NCI-H2171 treated with DMSO at 0.1 percent for 48 hours (cell line): ENCODE measurements at places on chromosomes 1 and 21.

GRCh38 chr1:203663294-203663693 is 36.7 kb downstream of the ATP2B4 start:
- DNase-seq, result no peak

DNA sequence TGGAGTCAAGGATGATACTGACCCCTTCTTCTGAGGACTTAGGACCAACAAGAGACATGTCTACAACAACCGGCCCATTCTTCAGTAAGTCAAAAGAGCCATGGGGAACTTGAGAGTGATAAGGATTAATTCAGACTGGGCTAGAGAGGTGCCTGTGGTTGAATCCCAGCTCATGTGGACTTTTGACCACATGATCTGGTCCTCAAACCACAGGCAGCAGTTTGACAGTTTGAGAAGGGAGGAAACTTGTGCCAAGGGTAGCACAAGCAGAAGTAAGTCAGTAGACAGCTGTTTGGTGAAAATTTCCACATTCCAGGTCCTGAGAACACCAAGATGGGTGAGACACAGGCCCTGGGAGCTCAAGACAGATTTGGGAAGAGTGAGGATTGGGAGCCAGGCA is 19.8 kb downstream of the SH3BP5L start:
- no peak for DNase-seq

DNA sequence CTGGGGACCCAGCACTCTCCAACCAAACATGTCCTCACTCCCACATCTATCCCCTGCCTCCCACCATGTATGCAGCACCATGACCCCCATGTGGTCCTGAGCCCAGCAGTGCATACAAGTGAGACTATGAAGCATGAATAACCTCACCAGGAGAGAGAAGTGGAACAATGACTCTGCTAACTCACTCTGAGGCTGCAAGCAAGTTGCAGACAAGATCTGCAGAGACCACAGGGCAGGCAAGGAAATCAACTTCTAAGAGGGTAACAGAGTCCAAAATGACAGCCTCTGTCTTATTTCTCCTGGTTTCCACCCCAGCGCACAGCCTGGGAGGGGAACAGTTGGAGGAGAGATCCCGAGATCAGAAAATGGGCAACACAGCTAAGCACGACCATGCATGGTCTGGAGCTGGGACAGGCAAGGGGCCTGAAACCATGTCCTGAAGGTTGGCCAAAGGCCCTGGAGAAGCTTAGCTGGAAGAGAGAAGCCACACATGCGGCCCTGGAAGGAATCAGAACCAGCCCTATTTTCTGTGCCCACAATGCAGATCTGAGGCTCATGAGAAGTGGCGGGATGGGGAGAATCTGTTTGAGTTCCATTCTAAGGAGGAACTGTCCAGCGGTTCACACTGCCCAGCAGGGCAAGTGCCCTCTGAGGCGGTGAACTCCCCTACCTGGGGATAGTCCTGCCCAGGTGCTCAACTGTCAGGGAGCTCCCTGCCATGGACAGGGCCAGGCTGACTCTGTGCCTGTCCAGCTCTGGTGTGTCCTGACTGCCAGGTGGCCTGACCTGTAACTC is 12.5 kb upstream of the REN start:
- DNase-seq, result no peak

DNA sequence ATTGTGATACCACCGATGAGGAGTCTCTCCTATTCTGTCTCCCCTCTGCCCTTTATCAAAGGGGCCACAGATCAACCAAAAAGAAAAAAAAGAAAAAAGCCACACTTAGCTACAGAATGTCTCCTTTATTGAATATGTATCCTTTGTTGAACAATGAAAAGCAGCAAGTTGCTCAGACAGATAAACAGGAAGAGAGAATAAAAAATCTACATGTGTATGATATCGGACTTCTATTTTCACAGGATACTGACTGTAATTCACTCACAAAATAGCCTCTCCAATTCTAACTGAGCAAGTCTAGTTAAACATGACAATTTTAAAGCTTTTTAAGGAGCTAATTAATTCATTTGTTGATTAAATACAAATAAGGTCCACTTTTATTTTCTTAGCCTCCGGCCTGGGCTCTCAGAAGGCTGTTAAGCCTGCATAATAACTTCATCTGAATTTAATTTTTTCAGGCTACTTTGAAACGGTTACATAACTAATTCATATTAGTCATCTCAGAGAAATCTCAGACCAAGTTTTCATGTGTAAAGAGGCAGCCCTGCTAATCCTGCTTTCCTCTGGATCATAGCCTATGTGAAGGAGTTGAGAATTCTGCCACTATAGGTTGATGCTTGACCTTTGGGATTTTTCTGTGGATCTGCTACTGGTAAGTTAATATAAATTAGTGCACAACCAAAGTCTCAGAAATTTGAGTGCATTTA is 304.1 kb upstream of the NR5A2 start:
- DNase-seq, result no peak

DNA sequence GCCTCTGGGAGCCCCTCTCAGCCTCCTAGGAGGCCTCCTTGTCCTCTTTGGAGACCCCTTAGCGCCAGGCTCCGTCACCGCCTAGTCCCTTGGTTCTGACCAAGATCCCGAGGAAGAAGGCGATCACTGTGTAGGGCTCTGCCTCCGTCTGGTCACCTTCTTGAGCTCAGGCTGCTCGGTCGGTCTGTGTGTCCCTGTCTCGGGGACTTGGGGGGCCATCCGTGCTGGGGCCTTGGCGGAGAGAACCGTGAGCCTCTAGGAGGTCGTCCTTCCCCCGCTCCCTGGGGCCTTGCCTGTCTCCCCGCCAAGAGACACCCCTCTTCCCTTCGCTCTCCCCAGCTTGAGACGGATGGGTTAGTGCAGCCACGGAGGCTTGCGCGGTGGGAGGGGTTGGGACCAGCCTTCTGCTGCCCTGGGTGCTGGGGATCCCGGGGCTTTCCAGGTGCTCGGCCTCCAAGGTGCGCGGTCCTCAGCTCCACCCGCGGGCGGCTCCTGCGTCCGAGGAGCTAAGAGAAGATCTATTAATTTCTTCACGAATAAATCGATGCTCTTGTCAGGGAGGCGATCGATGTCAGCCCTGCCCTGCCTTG is 701 bp upstream of the INSRR start:
- peak; percentile 60 for DNase-seq

- DNase-seq, result peak; percentile 3
These were observed 6.2 kb downstream of the TGFBR3 start for GRCh38 chr1:91879733-91880132.

- DNase-seq, result no peak
These were observed 52.6 kb downstream of the GLIS1 start for GRCh38 chr1:53686091-53686964.

GRCh38 chr1:40390857-40391256 is 17.3 kb downstream of the SMAP2 start:
- no peak for DNase-seq

DNA sequence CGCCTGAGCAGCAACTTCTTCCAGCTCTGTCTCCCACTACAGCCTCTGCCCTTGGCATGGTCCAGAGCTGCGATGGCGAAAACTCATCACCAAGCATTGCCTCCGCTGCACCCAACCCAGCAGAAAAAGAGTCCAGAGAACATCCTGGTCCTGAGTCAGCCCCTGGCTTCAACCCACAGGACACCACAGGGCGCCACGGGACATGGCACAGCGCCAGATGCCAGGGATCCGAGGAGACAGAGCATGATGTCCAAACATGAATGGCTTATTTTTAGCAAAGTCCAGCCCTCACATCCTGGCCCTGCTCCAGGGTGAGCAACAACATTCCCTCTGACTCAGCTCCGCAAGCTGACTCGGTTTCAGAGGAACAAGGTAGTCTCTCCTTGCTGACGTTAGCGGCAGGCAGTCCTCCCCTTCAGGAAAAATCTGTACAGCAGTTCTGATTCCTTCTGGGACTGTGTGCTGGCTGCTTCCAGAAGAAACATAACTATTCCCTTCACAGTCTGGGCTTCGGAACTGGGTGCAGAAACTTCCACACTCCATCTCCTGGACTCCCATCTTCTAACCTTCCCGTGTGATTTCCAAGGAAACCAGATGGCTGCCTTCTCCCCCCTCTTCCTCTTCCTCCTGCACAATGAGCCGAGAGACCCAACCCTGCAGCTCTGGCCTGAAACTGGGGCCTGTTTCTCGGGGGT is 131.3 kb downstream of the TOMM20 start:
- no peak for DNase-seq

GRCh38 chr1:202656951-202657646 is 53.2 kb downstream of the SYT2 start:
- no peak for DNase-seq

GRCh38 chr1:21397813-21398188 is 42.1 kb upstream of the NBPF3 start:
- no peak for DNase-seq

DNA sequence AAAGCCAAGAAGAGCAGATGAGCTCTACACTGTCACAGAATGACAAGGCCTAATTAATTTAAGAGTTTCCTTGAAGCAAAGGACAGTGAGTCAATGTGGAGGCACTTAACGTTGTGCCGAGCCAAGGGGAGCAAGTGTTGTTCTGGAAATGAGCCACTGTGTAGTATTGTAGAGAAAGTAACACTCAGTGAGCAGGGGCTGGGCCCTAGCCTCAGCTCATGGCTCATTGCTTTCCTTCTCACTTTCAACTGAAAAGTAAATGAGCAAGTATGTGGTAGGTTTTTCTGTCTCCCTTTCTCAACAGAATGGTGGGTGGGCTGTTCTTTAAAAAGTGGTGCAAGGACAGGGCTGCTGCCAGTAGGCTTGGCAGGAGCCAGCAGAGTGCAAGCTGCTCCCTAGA is 11.8 kb upstream of the KIAA0040 start:
- DNase-seq, result no peak

GRCh38 chr1:61904354-61904753 is 162.1 kb downstream of the PATJ start:
- DNase-seq, result no peak
